ENCODE measurements at places on chromosomes 6 and 20.

DNA sequence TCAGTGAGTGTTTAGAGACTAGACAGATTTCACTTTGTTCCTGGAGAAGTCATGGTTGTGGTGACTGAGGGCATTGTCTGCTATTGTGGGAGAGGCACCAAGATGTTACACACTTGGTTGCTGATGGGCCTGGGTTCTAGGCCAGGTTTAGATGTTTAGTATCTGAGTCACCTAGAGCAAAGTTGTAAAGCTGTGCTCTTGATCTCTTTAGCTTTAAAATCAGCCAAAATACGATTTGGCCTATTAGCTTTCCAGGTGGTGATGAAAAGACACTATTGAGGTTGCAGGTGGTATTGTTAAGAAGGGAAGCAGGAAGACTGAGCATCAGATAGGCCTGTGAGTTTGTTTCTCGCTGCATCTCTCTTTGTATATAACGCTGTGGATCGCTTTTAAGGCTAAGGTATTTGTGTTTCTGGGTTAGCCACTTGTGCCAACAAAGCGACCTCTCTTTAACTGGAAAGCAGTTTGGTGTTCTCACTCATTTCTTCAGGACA is 48.6 kb downstream of the FOXO3 start:
- DNase-seq: no peak

DNA sequence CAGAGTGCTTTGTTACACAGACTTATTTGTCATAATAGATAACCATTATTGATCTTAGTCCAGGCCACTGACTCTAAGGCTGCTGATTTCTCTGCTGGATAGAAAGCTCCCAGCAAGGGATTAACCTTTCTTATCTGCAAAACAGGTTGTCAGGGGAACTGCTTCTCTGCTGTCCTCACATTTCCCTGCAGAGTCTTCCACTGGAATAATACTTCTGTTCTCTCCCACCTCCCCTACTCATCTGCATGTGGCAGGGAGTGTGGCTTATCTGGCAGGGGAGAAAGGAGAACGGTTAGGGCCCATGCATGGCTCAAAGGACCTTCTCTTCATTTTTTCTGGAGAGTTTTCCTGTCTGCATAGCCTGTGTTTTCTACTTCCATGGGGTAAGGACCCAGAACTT is 86.2 kb downstream of the LAMP5 start:
- DNase-seq: no peak

DNA sequence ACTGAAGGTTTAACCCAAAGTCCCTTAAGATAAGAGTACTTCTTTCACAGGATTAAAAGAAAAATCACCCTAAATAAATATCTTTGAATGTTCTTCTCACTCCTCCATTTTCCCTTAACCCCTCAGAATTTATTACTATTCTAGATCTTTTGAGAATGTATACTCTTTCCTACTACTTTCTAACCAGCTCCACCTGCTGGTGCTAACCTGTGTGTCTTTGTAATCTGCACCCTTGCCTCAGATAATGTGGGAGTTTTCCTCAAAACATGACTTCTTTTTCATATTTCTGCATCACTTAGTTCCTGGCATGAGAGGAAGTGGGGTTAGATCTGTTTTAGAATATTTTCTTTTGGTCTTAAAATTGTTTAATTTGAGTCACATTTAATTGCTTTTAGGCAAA is 394.2 kb downstream of the BMP2 start:
- DNase-seq: no peak

GRCh38 chr20:12083269-12083668 is 165.6 kb downstream of the BTBD3 start:
- DNase-seq: no peak

DNA sequence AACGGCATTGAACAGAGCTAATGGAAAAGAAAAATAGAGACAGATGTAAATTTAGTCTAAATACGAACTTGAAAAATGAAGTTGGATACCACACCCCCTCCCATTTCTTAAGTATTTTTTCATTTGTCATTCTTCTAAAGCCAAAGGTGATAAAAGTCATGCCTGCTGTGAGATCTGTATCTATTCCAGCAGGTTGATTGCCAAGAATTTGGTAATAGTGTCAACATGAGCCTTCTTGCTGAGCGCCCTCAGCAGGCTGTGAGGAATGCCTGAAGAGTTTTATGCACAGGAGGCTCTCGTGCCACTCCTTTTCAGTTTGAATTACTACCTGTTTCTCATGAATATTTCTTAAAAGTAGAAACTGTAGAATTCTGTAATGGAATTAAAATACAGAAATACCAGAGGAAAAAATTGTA is 165.4 kb downstream of the QKI start:
- no peak for DNase-seq

DNA sequence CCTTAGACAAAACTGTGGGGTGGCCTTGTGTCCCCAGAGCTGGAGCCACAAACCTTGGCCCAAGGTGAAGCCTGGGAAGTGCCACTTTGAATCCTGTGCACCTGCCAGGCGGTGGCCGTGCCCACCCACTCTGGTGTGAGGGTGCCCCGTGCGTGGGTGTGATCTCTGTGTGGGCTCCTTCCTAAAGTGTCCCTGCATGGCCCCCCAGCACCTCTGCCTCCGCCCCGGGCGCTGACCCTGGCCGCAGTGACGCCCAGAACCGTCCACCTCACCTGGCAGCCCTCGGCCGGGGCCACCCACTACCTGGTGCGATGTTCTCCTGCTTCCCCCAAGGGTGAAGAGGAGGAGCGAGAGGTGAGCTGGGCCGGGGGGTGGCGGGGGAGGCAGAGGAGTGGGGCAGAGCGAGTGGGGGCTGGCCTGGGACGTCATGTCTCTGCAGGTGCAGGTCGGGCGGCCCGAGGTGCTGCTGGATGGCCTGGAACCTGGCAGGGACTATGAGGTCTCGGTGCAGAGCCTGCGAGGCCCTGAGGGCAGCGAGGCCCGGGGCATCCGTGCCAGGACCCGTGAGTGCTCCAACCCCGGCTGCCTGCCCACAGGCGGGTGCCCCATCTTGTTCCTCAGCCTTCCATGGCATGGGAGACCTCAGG is 18.3 kb downstream of the COL20A1 start:
- DNase-seq: no peak

- DNase-seq: no peak
Observed at GRCh38 chr20:9761476-9761875, 77.4 kb downstream of the PAK5 start.

- DNase-seq: peak; percentile 57
Observed at GRCh38 chr6:111605100-111605751, 452 bp downstream of the TRAF3IP2 start.

DNA sequence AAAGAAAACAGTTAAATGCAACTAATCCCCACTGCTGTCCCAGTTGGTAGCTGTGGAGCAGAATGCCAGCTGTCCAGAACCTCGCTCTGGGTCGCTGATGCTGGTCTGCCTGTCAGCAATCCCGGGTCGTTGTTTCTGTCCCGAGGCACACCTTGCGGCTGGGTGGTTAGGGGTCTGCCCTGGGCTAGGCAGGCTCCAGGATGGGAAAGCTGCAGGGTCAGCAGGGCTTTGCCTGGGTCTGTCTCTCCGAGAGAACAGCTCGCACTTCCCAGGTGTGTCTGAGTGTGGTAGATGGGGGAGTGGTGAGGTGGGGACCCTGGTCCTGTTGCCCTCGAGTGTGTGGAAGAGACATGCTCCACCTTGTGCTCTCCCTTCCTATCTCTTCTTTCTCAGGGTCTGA is 261.2 kb downstream of the CLIC5 start:
- DNase-seq: no peak

DNA sequence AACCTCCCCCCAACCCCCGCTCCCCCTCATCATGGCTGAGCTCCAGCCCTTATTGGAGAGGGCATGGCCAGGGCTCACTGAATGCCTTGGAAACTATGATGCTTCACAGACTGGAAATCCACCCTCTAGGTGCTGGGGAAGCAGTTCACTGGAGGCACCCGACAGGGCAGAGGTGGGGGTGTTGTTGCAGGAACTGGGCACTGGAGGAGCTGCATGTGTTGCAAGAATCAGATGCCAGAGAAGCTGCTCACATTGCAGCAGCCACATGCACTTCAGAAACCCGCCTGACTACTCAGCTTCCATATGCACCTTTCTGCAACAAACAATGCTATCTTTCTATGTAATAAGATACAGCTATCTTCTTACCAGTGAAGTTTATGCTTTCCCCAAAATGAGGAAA is 7.9 kb upstream of the TBPL1 start:
- no peak for DNase-seq

GRCh38 chr6:166494101-166494441 is 92.4 kb downstream of the RAMACL start:
- DNase-seq: no peak

GRCh38 chr6:131914967-131915751 is 36.0 kb downstream of the CCN2 start:
- peak; percentile 46 for DNase-seq

DNA sequence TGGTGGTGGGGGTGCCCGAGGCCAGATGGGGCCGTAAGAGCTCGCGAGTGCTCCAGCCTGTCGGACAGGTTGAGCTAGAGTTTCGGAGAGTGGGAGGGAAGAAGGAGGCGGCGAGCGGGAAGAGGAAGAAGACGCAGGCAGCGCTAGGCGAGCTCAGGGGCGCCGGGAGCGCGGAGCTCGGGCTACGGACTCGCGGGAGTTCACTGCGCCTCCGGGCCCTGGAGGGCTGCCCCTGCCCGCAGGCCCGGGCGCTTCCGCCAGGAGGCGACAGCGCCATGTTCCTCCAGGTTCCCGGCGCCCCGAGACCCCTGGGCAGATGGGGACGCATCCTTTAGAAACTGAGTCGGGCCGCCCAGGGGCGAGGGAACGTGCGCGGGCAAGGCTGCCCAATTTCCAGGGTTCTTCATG is 984 bp downstream of the TFAP2C start:
- DNase-seq: peak; percentile 63

DNA sequence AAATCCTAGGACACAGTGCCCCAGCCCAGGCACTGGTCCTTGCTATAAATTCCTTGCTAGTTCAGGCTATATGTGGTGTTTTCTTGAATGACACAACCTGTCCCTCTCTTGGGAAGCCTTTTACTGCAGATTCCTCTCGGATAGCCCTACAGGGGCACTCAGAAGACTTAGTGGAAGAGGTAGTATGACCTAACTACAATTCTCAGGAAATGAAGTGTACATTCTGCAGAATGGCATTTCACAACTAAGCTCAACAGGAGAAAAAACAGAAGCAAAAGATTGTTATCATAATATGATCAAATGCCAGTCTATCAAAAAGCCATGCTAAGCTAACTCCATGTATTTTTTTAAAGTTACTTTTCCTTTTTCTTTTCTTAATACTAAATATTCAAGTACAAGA is 66.3 kb upstream of the FBXL4 start:
- no peak for DNase-seq

DNA sequence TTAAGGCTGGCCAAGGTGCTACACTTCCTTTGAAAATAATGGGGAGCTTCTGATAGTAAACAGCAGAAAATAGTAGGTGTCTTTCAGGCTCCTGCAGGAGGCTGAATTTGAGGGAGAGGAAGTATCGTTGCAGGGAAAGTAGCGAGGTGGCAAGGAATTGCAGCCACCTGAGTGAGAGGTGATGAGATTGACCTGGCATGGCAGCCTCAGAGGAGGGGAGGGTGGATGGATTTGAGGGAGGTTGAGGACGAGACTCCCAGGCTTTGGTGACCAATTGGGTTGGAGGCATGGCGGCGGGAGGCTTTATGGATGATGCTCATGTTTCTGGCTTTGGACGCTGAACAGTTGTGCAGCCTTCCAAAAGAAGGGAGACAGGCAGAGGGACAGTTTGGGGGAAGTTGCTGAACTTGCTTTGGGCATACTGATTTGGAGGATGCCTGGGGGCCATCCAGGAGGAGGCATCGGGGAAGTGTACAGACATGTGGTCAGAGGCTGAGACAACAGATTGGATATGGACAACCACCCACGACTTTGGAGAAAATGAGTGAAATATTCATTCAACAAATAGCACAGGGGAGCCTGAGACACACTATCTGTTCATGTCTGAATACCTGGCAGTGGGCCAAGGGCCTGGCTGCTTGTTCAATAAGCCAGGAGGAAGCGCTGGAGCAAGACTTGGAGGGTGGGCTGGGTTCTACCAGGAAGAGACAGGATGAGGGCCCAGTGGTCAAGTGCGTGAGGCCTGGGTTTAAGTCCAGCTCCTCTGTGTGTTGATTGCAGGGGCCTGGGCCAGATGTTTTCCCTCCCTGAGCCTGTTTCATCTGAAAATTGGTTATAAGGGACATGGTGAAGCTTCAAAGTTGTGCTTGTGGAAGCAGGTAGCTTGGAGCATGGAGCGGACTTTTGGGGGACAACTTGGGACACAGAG is 113.2 kb downstream of the CEBPB start:
- DNase-seq: peak; percentile 86

Measured in left colon (tissue), 2 donors.